A673 (cell line): ENCODE measurements at places on chromosomes 4 and X. TPM values are rescaled to one million over a fixed set of nuclear protein-coding genes. Genes with fewer than 3 reads are reported as not detected.
A peak's percentile ranks its signal among the peaks of the same experiment; 100 is the strongest.

Gene OCIAD2
- 139 and 166 TPM in 2 replicates for total RNA-seq

- peak; percentile 54 for DNase-seq
- H3K27me3 ChIP-seq = no peaks in the 10 kb centered on the region
- H3K36me3 ChIP-seq = no peaks in the 10 kb centered on the region
- no peaks in the 10 kb centered on the region for H3K4me1 ChIP-seq
Observed at GRCh38 chrX:78595901-78596502, 63.1 kb downstream of the RTL3 start.

Gene RBMXL3
- total RNA-seq = not detected in 2 replicates

Gene AFM
- total RNA-seq = 0.15 TPM in 1 of 2 replicates, not detected in the other

GRCh38 chr4:16055471-16055870 lies 28.4 kb downstream of the PROM1 start:
- H3K4me1 ChIP-seq = peaks cover 13% of the 10 kb centered on the region
- no peak overlapping the region for H3K27ac ChIP-seq
- no peak for DNase-seq
- no peaks in the 10 kb centered on the region for H3K36me3 ChIP-seq
